ENCODE measurements at places on chromosomes 3 and 15.

DNA sequence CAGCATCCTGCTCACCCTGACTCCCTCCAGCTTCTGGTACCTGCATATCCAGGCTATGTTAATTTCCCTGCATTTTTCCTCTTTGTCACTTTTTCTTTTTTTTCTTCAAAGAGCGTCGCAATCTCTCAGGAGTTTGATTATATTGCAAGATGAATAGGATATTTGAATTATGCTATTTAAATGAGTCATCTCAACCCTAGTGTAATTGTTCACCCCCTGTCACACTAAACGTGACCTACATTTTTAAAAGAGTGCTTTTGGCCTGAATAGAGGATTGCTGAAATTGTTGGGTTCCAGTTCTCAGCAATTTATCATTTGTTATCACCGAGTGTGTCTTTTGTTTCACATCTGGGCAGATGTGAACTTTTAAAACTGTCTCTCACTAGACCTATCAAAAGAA lies 294.7 kb downstream of the SOX2 start:
- DNase-seq, result no peak

GRCh38 chr3:106542101-106542769 lies 673.4 kb upstream of the CBLB start:
- DNase-seq, result no peak

- DNase-seq, result no peak
Measured at GRCh38 chr15:89187986-89188514, 33.3 kb downstream of the RLBP1 start.

- no peak for DNase-seq
Measured at GRCh38 chr3:112424394-112424793, 74.9 kb downstream of the BTLA start.

DNA sequence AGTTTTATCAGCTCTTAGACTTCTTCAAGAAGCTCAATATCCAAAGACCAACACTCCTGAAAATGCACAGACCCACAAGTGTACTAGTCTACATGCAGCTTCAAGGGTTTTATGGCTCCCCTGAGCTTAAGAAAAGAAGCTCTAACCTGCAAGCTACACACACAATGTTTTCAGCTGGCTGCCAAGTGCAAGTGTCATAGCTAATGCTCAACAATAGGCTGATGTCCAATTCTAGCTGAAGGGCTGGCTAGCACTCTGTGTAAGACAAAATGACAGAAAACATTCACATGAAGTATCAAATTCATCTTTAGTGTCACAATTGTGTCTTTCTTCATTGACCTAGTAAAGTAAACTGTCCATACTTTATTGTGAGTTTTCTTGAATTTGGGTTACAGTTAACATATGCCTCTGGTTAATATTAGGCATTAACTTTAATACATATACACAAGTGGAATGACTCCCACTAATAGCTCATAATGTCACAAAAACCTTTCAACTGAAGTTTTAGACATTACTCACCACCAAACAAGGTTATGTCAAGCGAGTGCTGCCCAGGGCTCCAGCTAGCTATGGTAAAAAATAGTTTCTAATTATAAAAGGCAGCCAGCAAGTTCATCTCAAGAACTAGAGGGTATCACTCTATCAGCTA lies 15.1 kb downstream of the ABI3BP start:
- no peak for DNase-seq

DNA sequence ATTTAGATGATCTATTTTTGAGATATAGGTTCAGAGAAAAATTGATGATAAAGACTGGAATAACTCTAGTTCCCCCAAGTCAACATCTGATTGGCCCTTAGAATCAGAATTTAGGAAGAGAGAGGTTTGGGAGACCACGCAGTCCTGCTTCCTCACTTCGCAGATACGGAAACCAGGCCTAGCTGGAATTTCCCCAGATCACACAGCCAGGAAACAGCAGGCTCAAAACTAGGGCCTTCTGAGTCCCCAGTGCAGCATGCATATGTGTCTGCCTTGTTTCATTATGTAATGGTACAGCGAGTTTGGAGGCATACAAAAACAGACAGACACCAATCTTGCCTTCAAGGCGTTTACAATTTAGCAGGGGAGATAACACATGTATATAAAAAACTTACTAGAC lies 177.1 kb upstream of the ICE2 start:
- DNase-seq, result no peak

DNA sequence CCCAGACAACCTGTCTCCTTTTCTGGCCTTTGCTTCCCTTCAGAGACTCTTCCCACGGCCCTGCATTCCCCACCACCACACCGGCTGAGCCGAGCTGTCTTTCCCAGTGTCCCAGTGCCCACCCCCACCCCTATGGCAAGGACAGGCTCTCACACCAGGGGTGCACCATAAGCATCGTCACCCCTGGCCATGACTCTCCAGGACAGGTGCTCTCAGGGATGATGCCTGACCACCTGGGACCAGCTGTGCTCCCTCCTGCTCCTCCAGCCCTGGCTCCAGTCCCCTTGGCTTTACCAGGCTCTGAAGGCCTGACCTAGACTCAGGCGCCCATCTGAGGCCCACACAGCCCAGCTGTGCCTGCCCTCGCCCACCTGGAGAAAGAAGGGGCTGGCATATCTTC lies 17.6 kb upstream of the SEMA3F start:
- no peak for DNase-seq

DNA sequence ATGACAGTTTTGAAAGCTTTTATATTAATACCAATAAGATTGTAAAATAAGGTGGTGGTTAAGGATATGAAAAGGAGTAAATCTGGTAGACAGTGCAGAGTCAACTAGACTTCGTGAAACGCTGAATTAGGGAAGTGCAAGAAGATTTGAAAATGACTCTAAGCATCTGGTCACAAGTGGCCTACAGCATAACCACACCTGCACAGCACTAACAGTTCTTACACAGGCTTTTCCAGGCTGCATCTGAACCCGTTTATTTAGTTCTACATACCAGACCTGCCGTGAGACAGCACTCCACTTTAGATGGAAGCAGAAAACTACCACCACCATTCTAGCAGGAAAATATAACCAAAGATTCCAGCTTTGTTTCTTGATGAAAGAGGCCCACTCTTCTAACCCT lies 1.9 kb downstream of the DMXL2 start:
- DNase-seq, result no peak
